ENCODE measurements at places on chromosomes 13 and 19.

DNA sequence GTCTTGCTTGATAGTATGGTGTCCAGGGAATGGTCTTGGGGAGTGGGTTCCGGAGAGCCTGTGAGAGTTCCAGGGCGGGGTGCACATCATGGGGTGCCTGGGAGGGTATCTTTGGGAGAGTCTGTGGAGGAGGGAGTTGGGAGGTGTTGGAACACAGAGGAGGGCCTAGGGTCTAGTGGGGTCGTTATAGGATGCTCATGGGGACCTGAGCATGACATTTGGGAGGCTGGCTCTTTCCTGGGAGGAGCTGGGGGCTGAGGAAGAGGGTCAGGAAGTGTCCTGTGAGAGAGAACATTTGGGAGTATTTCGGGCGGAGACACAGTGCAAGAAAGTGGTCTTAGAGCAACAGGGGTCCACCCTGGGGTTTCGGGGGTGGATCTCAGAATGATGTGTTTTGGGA lies 2.7 kb downstream of the ACTL9 start:
- no peak for DNase-seq

GRCh38 chr13:100139817-100140216 lies 50.9 kb downstream of the PCCA start:
- no peak for DNase-seq

GRCh38 chr13:54175466-54175865 lies 1146.9 kb downstream of the OLFM4 start:
- no peak for DNase-seq

- DNase-seq: no peak
Observed at GRCh38 chr19:33134571-33135041, 2.7 kb downstream of the WDR88 start.

- no peak for DNase-seq
Observed at GRCh38 chr13:51000061-51000460, 90.5 kb downstream of the RNASEH2B start.

- DNase-seq: peak; percentile 88
Observed at GRCh38 chr19:917323-918151, at the start of gene KISS1R. KISS1R (plus strand) TSS chr19:917333; CDS start chr19:917503, 170 bp downstream.

DNA sequence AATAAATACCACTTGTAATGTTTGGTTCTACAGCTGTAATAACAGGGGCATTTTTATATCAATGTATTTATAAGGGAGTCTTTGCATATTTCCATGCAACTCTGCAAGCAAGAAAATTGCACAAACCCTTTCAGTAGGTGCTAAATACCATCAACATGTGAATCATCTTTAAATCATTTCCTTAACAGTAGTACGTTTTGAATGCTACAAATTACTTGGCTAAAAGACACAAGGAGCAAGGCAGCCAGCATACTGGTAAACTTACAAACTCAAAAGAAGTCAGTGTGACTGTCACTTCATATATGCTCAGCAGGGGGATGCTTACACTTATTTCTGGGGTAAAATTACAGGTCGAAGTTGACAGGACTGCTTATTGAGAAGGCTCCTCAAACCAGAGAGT lies 402.4 kb downstream of the EFNB2 start:
- no peak for DNase-seq

- DNase-seq: no peak
Observed at GRCh38 chr19:1521636-1522035, 2.2 kb upstream of the PLK5 start.

DNA sequence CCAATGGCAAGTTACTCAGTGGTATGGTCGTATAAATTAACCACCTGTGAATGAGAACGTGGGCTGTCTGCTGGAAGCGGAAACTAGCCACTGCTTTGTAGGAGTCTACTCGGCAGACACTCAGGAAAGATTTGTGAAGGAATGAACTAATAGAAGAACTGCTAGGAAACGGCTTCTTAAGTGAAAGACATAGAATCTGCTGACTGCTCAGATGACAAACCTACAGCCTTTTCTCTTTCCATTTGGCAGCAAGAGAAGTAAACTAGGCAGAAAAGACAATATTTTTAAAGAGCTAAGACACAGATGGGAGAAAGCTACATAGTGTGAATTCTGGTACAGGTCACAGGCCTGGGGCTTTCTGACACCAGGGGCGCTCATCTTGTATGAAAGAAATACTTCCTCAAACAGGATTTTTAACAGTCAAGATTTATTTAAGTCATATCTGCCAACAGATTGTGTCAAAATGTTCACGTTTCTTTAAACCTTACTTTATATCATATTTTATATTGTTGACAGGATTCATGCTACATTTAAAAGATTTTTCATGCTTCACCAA lies 78.4 kb downstream of the MIPEP start:
- DNase-seq: no peak

DNA sequence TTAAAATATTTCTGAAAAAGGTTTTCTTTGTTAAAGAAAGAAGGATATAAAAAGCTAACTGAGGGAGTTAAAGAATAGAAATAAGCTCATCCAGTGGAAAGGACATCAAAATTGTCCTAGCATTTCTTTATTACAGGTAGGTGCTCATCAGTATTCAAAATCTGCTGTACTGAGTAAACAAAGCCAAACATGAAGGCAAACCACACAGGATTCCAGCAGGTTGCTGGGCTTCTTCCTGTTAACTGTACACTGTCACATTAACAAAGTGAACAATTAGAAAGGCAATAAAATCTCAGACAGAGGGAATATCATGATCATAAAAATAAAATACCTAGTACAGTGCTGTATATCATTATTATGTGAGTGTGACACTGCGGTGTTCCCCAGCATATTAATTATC lies 1541.0 kb downstream of the SLITRK5 start:
- no peak for DNase-seq

DNA sequence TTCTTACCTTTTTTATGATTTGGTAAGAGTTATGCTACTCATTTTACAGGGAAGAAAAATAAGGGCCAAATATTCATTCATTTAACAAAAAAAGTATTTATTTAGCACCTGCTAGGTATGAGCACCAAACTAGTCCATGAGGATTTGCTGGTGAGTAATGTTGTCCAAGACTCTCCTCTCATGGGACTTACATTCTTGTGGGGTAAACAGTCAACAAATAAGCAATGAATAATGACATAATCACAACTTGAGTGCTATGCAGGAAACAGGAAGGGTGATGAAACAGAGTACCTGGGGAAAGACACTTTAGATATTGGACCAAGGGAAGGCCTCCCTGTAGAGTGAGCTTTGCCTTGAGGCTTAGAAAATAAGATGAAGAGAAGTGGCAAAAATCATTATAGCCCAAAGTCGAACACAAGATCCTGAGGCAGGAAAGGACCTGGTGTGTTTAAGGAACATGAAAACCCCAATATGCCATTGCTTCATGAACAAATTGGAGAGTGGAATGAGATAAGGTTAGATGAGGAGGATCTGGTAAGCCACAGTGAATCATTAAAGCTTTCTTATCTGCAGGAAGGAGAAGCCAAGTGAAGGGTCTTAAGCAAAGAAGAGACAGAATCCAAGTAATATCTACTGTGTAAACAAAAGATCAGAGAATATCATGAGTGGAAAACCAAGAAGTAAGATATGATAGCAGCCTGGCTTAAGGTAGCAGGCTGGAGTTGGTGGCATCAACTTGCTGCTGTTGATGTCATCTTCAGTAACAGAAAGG lies 294.5 kb upstream of the NBEA start:
- no peak for DNase-seq

GRCh38 chr19:30109565-30109964 lies 167.5 kb downstream of the URI1 start:
- DNase-seq: no peak

DNA sequence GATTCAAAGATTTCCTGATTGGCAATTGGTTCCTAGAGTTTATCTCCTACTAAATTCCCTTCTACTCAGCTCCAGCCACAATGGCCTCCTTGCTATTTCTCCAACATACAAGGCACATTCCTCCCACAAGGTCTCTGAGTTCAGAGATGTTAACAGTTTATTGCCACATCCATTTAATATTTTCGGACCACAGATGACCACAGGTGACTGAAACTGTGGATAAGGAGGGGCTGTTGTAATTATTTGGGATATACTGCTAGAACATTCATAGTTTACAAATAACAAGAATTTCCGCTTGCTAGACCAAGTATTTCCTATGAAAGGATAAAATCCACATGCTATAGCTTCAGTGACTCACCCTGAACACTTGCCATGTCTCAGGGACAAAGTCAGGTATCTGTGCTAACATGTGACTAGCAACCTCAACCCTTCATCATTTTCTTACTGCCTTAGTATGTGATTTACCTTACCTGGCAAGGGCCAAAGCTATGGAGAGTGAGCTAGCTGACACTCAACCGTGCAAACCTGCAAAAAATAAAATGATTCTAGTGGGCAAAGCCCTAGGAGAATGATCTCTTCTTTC lies 117.7 kb downstream of the TBC1D4 start:
- no peak for DNase-seq

- peak; percentile 52 for DNase-seq
Observed at GRCh38 chr13:39415008-39415802, 187.8 kb downstream of the LHFPL6 start.

DNA sequence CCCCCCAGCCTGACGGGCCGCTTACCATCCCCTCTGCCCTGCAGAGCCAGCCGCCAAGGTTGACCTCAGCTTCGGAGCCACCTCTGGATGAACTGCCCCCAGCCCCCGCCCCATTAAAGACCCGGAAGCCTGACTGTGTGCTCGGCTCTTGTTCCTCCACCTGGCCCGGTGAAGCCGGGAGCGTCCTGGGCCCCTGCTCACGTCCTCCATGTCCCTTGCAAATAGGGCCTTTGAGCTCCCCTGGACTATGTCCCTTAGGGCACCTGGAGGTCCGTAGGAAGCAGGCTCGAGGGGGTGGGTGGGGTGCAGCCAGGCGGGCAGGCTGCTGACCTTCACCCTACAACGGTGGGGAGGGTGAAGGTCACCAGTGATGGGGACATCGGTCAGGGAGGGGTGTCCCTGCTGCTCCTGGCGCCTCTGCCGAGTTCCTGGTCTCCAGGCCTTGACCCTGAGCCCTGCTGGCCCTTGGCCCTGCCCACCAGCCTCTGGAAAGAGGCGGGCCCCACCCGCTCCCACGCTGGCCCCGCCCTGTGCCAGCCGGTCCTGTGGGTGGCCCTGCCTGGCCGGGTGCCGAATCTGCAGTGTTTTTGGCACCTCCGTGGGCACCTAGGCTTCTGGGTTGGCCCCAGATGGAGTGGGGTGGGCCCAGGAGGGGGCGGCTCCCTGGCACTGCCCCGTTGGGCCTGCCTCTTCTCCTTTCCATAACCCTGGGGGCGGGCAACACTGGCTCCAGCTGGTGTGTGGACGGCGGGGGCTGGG lies 3.3 kb downstream of the ATP5F1D start:
- DNase-seq: no peak

- DNase-seq: no peak
Observed at GRCh38 chr19:47002853-47003610, 16.6 kb upstream of the NPAS1 start.

DNA sequence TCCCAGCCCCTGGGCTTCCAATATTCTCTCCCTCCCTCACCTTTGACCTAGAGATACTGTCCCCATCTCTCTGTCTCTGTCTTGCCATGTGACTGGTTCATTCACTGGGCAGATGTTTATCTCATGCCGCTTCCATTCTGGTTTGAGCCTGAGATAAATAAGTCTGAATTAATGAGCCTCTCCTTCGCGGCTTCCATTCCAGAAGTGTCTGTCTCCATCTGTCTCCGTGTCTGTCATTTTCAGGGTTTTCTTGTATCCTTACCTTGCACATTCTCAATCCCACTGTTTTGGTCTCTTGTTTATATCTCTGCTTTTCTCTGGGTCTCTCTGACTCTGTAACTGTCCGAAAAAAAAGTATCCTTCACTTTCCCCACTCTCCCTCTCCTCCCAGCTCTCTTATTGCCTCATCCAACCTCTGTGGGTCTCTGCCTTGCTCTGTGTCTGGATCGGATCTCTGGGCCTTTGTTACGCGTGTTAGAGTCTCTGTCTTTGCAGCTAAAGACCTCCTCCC lies 4.3 kb downstream of the SPHK2 start:
- peak; percentile 45 for DNase-seq

DNA sequence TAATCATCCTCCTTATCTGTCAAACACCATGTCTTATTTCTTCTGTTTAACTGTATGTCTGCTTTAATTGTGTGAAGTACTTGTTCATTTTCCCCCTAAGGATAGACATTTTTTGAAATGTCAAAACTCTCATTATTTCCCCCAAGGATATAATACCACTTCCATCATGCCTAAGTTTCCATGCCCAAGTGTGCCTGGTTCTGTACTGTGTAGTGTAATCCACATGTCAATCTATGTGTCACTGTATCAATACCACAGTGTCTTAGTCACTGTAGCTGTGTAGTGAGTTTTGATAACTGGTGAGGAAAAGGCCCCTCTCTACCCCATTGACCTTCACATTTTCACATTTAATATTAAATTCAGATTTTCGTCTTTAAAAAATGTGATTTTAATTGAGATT lies 1265.5 kb downstream of the PCDH9 start:
- DNase-seq: no peak

- no peak for DNase-seq
Observed at GRCh38 chr13:97058926-97059325, 64.7 kb upstream of the OXGR1 start.

GRCh38 chr19:6229216-6229913 lies 50.4 kb downstream of the MLLT1 start:
- no peak for DNase-seq

DNA sequence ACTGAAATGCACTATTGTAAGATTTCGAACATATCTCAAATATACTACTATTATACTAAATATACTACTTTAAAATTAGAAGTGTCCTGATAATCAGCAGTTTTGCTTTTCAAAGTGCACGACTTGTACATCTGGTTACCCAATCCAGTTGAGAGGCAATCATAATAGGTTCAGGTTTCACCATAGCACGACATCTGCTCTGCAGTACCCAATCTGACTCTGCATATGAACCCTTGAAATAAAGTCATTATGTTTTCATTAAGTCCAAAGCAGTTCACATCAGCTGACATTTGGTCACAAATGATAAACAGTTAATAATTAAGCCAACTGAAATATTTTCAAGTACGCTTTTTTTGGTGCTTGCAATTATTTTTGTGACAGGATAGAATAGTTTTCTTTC lies 90.6 kb downstream of the PCDH9 start:
- DNase-seq: no peak

GRCh38 chr13:28476919-28477708 lies 17.8 kb downstream of the FLT1 start:
- DNase-seq: no peak

DNA sequence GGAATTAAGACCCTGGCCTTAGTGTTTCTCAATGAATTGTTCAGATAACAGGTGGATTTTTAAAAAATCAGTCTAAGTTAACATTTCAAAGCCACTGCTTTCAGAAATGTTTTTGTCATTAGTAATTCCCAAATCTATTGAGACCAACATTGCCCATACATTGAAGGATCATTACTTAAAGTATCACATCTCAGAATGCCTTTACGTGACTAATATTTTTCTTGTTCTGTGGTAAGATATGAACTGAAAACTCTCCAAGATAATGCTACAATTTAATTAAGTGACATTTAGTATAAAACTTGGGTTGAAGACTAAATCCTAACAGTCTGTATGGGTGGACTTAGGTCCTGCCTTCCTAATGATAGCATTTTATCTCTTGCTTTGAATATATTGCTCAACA lies 59.4 kb upstream of the POSTN start:
- DNase-seq: no peak

DNA sequence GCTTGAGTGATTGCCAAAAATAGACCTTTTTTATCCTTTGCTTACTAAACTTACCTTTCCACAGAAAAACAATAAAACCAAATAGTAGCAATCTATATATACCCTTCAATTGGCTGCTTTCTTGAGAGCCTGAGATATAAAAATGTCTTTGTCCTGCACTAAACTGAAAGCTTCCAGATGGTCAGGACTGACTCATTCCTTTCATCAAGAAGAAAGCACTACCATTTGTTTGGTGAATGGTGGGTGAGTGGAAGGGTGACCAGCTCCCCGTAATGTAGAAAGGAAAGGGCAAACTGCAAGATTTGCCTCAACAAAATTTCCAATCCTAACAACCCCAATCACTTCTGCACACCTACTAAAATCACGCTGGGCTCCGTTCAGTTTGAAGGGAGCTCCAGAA lies 67.8 kb downstream of the SACS start:
- no peak for DNase-seq

Data from ecto neural progenitor cell (in vitro differentiated cells).